ENCODE measurements at places on chromosomes 2 and 18.

GRCh38 chr18:61782545-61782944, 110.3 kb downstream of the RNF152 start:
- no peak for DNase-seq

GRCh38 chr2:179606141-179606540, 255.3 kb downstream of the ZNF385B start:
- DNase-seq = no peak

DNA sequence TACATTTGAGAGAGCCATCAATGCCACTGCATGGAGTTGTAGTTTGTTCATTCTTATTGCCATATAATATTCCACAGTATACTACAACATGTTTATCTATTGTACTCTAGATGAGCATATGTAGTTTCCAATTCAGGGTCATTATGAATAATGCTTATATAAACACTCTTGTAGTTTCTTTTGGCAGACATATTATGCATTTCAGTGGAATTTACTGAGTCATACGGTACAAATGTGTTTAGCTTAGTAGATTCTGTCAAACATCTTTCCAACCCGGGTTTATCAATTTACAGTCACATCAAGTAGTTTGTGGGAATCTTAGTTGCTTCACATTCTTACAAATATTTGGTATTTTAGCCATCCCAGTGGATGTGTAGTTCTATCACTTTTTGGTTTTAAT, 161.1 kb downstream of the KCNH7 start:
- DNase-seq = no peak

- no peak for DNase-seq
Measured at GRCh38 chr2:218631837-218632236, 24.1 kb downstream of the PLCD4 start.

DNA sequence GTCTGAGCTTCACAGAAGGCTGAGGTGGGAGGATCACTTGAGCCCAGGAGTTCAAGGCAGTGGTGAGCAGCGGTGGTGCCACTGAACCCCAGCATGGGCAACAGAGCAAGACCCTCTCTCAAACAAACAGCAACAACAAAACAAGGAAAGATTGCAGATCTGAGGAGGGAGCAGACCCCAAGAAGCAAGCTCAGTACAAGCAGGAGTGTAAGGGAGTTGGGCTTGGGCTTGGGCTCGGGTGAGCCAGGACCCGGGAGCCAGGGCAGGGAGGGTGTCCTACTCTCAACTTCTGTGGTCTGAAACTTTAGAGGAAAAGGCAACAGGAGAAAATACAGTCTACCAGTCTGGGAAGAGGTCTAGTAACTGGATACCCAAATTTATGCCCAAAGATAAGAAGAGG, 92.0 kb upstream of the RAB12 start:
- no peak for DNase-seq

DNA sequence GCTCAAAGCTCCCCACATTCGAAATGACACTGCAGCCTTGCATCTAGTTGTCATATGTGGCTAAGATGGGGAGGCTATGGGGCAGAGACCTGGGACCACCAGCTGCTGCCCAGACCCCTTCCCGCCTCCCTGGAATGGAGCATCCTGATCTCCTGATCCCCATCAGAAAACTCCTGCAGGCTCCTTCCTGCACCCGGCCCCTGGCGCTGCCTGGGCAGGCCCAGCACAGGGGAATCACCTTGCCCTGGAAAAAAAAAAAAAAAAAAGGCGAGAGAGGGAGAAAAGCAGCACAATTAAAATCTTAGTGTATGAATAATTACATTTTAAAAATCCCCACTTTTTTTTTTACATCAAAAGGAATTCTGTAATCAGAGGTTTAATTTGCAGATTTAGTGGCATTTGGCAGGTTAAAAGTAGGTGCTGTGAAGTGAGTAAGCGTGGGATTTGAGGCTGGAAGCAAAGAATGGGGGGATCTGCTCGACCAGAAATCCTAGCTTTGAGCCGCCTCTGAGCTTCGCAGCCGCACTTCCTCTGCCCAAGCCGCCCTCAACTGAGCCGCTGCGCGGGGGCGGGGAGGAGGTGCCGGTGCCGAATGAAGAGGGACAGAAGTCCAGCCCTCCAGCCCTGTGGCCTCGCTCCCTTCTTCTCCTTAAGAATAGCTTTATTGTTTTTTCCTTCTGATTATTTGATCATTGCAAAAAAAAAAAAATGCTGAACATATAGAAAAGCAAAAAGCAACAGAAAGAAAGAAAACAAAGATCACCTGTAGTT, 30.0 kb downstream of the THNSL2 start:
- no peak for DNase-seq

- no peak for DNase-seq
Measured at GRCh38 chr18:24470022-24470618, 9.7 kb downstream of the HRH4 start.

GRCh38 chr2:232026910-232027309, 65.4 kb downstream of the DIS3L2 start:
- no peak for DNase-seq

GRCh38 chr18:48124857-48125626, 194.6 kb upstream of the SMAD2 start:
- DNase-seq = no peak

GRCh38 chr18:49893036-49893435, 79.7 kb upstream of the ACAA2 start:
- no peak for DNase-seq

DNA sequence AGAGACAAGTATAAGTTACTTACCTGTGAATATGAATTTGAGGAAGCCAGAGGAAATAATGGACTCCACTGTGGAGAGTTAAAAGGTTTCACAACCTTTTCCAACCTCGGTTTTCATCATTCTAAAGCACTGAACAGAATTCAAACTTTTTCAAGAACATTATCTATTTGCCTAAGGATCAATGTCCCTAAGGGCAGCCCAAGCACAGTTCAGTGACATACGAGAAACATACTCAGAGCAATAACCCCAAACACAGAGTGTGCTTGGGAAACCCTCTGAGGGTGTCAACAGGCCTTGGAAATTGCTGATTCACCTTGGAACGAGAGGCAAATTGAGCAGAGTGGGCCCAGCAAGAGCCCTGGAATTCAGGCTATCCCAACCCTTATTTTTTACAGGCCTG, at the start of gene ABCB11:
Gene ABCB11 (minus strand): TSS at position 123 of the 400 bp plus-strand sequence. CDS start 13,199 bp downstream, outside the sequence.
- no peak for DNase-seq

DNA sequence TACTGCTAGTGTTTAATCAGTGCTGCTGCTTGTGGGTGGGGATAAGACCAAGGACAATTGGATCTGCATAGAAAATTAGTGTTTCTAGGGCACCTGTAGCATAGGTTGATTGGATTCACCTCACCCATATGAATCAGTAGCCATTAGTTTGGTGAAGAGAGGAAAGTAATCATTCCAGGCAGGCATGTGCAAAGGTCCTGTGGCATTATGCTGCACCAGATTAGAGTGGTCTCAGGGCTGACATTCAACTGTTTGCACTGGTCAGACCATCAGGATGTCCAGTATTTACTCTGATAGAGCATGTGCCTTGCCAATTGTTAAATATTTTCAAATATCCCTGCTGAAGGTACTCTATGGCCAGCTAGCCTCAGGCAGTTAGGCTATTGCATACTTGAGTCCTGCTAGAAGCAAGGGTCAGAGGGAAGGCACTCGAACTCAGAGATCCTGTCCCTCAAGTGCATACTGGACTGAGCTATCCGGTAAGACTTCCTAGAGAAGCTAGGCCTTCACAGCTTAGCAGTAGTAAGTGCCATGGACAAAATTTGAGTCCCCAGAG, 64.7 kb downstream of the SKA1 start:
- DNase-seq = no peak

DNA sequence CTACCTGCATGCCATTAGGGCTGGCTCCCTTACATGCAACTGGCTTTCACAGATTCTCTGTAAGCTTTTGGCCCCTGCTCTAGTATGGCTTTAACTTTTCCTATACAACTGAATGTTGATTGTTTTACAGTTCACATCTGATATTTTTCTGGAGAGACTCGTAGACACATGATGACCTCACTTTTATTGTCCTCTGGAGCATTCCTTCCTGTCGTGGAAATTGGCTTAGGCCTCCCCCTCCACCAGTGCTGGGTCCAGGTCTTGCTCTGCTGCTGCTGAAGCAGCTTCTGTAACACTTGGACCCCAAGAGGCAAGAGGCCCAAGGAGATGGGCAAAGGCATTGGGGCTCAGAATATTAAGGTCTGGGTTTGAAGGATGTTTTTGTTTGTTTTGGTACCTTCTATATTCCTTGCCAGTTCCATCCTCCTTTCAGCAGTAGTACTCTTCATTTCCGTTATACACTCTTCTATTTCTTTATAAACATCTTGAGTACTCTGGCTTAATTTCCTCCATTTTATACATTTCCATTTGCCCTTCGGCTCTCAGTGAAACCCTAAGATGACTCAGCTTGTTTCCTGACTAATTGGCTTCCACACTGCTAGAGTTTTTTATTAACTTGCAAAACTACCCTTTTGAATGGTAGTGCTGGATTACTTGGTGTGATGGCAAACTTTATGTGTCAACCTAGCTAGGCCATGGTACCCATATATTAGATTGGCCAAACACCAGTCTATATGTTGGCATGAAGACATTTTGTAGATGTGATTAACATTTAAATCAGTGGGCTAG, 219.8 kb downstream of the CDCA7 start:
- DNase-seq = no peak

DNA sequence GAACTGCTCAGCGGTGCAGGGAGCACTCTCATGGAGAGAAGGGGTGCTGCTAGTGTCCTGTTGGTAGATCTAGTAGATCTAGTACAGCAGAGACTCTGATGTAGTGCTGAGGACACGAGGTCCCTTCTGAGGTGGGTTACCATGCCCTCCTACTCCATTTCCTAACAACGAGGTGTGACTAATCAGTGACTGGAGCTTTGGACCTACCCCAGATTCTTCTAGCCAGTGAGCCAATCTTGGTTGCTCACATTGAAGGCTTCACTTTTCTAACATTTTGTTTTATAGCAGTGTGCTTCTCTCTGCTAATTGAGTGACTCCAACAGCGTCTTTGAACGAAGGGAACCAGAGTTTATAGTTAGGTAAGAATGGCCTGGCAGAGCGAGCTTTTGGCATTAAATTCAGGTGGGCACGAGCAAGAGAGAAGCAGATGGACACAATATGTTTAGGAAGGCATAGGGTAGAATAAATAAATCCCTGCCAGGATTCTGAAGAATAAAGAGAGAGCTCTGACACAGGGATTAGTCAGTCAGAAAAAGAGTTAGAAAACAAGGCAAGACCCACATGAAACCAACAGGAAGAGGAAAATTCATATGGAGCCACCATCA, 306.0 kb upstream of the RAB12 start:
- no peak for DNase-seq

GRCh38 chr2:95268211-95269035, 5.8 kb upstream of the PROM2 start:
- no peak for DNase-seq

DNA sequence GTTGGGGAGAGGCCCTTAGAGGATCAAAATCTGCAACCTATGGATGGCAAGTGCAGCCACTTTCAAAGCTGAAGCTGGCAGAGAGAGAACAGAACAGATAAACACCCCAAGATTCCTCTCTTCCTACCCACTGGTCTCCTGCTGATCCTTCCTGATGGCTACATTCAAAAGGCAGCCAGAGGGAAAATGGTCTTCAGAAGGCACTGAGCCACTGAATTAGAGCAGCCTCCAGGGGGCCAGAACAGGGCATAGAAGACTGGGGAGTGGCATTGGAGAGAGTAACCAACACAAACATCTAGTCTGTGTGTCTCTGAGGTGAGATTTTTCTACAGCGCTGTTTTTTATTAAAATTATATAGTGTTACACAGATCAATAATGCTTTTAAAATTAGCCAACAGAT, 432.6 kb downstream of the PARD3B start:
- no peak for DNase-seq

DNA sequence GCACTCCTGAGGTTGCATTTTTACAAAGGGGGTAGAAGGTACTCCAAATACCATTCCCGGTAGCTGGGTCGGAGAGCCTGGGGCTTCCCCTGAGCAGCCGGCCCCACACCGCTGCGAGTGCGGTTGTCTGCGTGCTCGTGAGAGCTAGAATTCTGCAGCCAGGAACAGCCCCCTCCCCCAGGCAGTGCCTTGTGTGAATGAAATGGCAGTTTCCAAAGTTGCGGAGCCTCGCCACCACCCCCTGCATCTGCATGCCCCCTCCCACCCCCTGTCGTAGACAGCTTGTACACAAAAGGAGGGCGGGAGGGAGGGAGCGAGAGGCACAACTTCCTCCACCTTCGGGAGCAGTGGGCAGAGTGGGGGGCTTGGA, 1.1 kb downstream of the MYCN start:
- DNase-seq = no peak

DNA sequence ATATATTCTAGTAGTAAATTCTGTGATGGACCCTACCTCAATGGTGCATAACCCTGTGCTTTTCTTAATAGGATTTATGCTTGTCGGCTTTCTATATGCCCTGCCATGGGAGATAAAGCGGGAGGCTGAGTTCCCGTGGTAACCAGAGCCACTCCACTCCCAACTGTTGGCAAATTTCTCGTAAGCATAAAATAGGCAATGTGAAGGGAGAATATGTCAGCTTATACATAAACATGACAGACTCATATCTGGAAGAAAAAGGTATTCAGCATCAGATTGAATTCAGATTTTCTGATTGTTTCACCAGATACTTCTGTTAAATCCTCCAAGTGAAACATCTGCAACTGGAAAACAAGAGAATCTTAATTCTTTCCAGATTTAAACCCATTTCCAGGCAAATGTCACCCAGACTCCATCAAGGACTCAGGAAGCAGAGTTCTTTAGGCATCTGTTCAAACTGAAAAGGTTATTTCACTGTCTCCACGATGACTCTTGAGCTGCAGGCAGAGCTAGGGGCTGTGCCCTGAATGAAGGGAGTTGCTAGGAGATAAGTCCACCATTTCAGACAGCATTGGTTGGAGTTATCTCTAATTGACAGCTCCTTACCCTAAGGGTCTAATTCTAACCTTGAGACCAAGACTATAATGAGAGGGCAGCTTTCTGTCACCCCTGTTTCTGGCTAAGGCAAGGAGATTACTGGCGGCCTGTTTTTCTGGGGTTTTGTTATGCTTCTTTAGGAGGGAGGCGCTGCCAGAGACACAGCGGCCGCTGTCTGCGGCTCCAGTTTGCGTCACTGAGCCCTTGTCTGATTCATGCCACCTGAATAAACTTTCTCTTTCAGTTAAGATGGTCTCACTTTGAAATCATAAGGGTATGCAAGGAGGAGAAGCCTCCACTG, 381.3 kb downstream of the SOX11 start:
- no peak for DNase-seq

- no peak for DNase-seq
Measured at GRCh38 chr2:135743860-135744259, 2.2 kb downstream of the UBXN4 start.

- DNase-seq = no peak
Measured at GRCh38 chr2:229927817-229928321, 5.6 kb downstream of the FBXO36 start.

DNA sequence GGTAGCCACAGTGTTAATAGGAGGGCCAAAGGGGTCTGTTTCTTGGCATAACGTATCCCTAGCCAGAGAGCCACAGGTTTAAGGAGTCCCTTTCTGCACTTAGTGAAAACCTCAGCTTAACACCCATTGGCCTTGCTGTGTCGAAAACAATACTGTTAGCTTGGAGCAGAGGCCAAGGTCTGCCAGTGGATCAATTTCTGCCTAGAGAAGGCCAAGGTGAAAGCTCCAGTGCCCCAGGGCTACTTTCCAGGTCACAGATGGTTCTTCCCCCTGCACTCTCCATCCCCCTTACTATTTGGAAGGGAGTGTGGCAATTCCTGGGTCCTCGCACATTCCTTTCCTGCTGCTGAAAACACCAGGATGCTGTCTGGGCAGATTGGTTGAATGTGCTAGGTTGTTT, 74.8 kb upstream of the TNP1 start:
- DNase-seq = no peak
